Skin of body (tissue), 3 donors: ENCODE measurements at places on chromosomes 5 and 9. TPM values are rescaled to one million over a fixed set of nuclear protein-coding genes. Genes with fewer than 3 reads are reported as not detected.
A peak's percentile ranks its signal among the peaks of the same experiment; 100 is the strongest.

F2RL1 gene
- total RNA-seq, result 32.4 TPM

GRCh38 chr9:114057161-114057885 lies 20.8 kb downstream of the AMBP start:
- DNase-seq, result no peak

MRPS2 gene
- total RNA-seq, result 9.5 TPM

DNA sequence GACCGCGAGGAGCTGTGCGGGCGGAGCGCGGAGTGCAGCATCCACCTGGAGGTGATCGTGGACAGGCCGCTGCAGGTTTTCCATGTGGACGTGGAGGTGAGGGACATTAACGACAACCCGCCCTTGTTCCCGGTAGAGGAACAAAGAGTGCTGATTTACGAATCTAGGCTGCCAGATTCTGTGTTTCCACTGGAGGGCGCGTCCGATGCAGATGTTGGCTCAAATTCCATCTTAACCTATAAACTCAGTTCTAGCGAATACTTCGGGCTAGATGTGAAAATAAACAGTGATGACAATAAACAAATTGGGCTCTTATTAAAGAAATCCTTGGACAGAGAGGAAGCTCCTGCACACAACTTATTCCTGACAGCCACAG lies 590 bp downstream of the PCDHA6 start:
- no peak for DNase-seq

- DNase-seq, result no peak
Measured at GRCh38 chr5:4518903-4519672, 621.0 kb upstream of the ADAMTS16 start.

DNA sequence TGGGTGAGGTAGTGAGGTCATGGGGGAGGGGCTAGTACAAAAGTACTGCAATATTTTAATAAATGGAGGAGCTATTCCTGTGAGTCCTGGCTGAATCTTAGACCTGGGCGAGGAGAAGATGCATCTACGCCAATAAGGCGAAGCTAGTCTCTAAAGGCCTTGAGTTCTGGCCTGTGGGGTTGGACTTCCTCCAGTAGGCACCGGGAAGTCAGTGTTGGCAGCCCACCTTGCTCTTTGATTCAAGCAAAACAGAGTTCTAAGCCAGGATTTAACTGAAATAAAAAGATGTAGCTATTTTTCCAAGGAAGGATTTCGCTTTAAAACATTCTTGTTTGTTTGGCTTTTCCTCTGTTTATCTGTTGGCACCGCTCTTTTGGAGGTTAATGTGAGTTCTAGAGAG lies 244.6 kb downstream of the KIF4B start:
- DNase-seq, result no peak

OR1Q1 gene
- not detected for total RNA-seq

GRCh38 chr9:129719135-129719534 lies 33.7 kb downstream of the PTGES start:
- DNase-seq, result no peak

DNA sequence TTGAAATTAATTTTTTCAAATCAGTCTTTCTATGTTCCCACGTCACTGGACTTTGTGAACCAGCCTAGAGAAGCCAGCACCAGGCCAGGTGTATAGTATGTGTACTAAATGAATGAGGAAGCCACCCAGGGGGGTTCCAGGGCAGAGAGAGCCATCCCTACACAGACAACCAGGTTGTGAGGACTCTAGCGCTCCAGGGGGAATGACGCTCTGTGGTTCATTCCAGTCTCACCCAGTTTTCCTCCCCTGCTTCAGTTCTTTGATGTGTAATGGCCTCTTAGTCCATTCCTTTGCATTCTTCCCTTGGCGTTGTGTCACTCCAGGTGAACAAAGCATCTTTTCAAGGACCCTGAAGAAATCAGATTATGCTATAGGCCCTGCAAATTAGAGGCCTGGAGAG lies 330.6 kb downstream of the NSG2 start:
- no peak for DNase-seq

DNA sequence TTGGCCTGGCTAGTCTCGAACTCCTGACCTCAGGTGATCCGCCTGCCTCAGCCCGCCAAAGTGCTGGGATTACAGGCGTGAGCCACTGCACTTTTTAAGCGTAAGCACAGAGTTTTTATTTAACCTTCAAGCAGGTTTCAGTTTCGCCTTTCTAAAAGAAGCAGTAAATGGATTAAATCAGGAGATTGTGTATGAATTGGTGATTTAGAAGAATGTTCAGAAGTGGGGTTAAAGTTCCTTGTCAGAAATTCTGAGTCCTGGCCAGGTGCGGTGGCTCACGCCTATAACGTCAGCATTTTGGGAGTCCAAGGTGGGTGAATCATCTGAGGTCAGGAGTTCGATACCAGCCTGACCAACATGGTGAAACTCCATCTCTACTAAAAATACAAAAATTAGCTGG lies 12.2 kb downstream of the HSPA4 start:
- no peak for DNase-seq

DNA sequence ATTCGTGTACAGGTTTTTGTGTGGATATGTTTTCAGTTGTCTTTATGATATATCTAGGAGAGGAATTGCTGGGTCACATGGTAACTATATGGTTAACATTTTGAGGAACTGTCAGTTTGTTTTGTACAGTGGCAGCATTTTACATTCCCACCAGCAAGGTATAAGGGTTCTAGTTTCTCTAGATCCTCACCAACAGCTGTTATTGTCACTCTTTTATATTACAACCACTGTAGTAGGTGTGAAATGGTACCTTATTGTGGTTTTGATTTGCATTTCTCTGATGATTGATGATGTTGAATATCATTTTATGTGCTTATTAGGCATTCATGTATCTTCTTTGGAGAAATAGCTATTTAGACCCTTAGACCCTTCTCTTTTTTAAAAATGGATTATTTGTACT lies 82.9 kb downstream of the CCDC171 start:
- DNase-seq, result no peak

GRCh38 chr5:172229904-172230303 lies 35.9 kb downstream of the EFCAB9 start:
- no peak for DNase-seq

- peak; percentile 41 for DNase-seq
Measured at GRCh38 chr9:91419222-91420191, 4.1 kb downstream of the NFIL3 start.

OBP2B gene
- total RNA-seq, result 0.30 TPM

PCDHB9 gene
- total RNA-seq, result 0.89 TPM

DNA sequence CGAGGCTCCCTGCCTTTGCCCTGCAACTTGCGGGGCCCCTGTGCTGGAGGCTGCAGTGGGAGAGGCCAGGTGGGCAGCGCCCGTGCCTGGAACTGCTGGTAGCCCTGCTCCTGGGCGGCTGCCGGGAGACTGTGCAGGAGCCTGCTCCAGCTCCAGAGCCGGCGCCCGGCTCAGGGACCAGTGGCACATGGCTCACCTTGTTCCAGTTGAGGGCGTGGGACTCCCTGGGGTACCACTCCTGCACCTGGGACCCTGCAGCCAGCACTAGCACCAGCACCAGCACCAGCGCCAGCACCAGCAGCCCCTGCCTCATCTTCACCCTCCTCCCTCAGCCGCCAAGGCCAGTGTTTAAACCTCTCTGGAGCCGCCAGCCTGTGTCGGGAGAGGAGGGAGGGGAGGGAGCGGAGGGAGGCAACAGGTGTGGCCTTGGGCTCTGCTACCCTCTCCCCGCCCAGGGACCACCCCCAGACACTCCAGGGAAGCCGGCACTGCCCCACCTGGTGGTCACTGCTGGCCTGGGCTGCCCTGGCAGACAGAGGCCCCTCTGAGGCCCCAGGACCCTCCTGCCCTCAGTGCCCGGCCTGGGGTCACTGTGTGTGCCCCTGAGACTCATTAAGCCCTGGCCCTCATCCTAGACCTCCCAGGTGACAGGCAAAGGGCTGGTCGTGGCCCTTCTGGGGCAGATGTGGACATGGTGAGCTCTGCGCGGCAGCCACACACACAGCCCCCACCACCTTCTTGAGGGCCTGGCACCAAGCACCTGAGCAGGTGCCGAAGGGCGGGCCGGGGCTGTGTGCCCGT lies at the start of gene LCN10:
Gene LCN10 (minus strand): TSS at position 350 of the 801 bp plus-strand sequence. CDS start 37 bp downstream, at position 313.
- DNase-seq, result no peak

DNA sequence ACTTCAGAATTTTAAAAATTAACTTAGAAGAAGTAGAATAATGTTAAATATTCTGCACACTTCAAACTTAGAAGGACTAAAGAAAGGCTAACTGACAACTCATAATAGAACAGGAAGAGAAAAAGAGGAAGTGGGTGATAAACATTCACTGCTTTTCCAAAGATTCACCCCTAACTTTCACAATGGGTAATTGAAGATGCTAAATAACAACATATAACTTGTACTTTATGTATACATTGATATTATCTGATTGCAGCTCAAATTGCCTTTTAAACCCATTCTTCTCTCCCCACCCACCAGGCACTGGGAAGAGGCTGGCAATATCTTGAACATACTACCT lies 376.6 kb downstream of the EFNA5 start:
- no peak for DNase-seq

GRCh38 chr5:68093455-68094159 lies 121.9 kb upstream of the PIK3R1 start:
- DNase-seq, result no peak

DNA sequence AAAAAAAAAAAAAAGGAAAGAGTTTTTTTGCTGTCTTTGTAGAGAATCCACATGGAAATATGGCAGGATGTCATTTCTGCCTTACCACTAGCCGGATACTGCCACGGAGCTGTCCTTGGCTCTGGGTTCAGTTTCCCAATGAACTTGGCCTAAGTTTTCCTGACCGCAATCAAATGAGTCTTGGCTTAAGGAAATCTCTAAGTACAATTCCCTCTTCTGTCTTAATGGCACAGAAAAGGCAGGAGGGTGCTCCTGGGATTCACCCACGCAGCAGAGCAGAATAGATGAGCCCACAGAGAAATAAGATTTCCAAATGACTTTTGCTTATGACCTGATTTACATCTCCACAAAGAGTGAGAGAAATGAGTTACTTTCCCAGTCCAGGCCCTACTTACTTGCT lies 284.0 kb upstream of the VLDLR start:
- DNase-seq, result no peak

ITK gene
- 1.3 TPM for total RNA-seq

HOMER1 gene
- total RNA-seq, result 20.3 TPM

KIF24 gene
- total RNA-seq, result 2.6 TPM

- no peak for DNase-seq
Measured at GRCh38 chr5:178196281-178196812, 8.0 kb upstream of the HNRNPAB start.

IL9 gene
- total RNA-seq, result not detected

DNA sequence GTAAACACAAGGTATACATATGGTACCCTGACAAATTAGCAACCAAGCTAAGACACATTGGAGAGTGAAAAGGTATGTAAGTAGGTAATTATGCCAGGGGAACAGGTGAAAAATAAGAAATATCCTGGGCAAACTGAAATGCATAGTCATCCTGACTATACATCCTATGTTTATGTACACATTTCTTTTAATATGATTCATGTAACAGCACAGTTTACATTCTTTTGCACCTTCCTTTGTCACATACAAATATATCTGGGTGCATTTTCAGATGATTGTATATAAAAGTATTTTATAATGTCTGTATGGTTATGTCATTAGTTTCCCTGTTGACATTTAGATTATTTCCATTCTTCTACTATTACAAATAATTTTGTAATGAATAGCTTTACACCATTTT lies 1146.9 kb downstream of the EFNA5 start:
- DNase-seq, result no peak

GRCh38 chr5:43687275-43687674 lies 84.3 kb downstream of the NNT start:
- DNase-seq, result no peak

TEK gene
- 10.4 TPM for total RNA-seq

OTULINL gene
- 7.5 TPM for total RNA-seq

DNA sequence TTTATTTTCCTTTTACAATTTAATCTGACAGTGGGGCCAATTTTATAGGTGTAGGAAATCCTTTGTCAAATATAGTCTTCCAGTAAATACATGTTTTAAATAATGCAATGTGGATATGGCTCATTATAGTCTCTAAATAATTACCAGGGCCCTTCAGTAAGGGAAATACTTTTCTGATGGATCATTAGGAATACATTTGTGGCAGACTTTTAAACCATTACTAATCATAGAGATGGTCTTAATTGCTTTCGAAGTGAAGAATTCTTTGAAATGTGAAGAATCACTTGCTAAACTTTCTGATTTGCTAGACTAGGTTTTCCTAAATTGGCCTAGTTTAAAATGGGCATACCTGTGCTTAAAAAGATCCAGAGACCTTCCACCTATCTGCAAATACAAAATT lies 105.6 kb upstream of the ELL2 start:
- DNase-seq, result no peak

- DNase-seq, result no peak
Measured at GRCh38 chr9:108351571-108351970, 504.2 kb downstream of the ACTL7B start.

DNA sequence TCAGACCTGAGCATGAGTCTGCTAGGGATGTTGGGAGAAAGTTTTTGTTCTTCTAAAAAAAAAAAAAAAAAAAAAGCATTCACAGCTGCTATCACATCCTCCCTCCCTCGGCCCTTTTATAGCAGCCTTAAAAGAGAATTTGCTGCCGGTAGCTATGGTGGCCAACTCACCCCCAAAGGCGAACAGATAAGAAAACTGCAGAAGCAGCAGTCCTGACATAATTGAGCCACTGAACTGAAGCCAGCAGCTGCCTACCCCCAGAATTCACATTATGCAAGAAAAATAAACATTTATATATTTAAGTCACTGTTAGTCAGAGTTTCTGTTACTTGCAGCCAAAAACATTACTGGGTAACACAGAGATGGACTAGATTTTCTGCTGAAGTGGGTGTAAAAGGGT lies 124.3 kb upstream of the SMARCA2 start:
- no peak for DNase-seq

MYMK gene
- 0.89 TPM for total RNA-seq

MTMR12 gene
- 27.7 TPM for total RNA-seq

RAB14 gene
- 50.6 TPM for total RNA-seq

DNA sequence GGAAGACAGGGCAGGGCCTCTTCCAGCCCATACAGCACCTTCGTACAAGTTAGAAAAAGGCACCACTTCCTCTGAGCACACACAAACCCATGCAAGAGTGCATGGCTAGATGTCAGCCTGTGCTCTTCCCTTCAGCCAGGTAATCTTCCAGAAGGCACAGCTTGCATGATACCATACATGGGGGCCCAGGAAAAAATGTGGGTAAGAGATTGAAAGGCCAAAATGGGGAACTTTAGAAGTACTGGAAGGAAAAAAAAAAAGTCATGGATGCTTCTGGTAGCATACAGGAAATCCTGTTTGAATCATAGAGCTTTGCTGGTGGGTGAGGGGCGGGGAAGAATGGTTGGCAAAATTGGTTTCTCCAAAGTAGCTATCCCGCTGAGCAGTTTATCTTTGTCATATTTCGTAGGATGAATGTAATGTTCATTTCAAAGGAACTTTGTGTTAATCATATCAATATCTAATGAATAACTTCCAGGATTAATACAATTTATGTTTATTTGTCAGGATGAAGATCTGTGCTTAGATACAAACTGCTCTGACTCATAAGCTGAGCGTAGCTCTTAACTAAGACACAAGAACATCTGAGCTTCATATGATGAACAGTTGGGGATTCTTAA lies 78.2 kb upstream of the MAP3K1 start:
- DNase-seq, result peak; percentile 21

GRCh38 chr9:27771803-27772545 lies 198.7 kb upstream of the C9orf72 start:
- DNase-seq, result peak; percentile 87
